ENCODE measurements at places on chromosomes 16 and 17.
A peak's percentile ranks its signal among the peaks of the same experiment; 100 is the strongest.

GRCh38 chr16:72934636-72935403 lies 113.1 kb downstream of the ZFHX3 start:
- no peak for DNase-seq

- no peak for DNase-seq
Observed at GRCh38 chr17:64502809-64503208, 3.3 kb downstream of the DDX5 start.

DNA sequence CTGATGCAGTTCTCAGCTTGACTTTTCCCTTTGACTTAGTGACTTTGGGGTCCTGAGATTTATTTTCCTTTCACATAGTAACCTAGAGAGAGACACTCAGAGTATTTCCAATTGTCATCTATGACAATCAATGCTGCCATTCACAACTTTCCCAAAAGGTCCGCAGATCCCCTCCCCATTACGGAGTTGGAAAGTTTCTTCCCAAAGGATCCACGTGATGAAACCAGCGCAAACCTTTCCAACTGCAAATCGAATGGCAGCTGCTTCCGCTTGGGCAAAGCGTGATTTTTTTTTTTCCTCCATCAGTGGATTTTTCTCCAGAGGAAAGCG lies 538 bp upstream of the FCSK start:
- DNase-seq = no peak

GRCh38 chr16:48106446-48106845 lies 49.3 kb downstream of the ABCC12 start:
- no peak for DNase-seq

- no peak for DNase-seq
Observed at GRCh38 chr16:85991856-85992255, 92.9 kb downstream of the IRF8 start.

DNA sequence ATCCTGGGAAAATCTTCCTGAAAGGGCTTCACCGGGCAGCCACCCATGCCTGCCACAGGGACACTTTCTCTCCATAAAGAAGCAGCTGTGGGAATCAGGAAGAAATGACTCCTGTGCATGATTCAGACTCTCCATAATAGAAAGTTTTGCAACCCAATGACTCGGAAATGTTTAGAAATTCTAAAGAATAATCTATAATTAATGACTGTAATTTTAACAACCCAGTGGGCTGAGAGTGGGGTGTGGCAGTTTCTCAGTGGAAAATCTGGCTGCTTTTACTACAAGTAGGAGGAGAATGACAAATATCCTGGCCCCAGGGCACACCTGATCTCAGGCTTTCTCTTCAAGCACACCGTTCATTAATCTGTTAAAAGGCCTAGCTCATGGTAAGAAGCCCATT lies 25.7 kb downstream of the IRF8 start:
- DNase-seq = peak; percentile 13

DNA sequence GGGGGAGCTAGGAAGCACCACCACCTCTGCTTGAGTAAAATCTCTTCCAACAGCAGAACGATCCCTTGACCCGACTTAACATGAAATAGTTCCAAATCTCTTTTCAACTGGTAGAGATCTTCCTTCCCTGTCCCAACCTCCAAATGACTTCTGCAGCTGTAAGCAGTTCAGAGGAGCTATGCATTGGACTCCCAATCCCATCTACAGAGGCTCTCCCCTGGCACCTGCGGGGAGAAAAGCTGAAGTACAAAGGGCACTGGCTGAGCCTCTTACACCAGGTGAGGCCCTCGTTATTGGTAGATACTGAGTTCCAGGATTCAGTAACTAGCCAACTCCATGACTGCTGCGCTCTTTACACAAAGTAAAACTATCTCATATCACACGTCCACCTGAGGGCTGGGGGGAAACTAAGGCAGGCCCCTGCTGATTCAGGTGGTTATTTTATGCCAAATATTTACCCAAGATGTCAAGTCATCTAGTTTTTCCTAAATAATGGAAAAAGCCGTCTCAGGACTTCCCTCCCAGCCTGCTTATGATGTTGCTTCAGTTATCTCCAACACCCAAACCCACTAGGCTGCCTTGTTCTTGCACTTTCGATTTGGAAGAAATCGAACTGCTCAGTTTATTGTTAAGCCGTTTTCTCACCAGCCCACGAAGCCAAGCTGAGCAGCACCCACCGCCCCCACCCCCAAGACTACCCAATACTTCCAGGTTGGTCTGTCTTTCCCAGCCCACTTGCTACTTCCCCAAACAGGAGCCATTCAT lies 3.2 kb downstream of the ACTG1 start:
- no peak for DNase-seq

- DNase-seq = no peak
Observed at GRCh38 chr17:58728798-58729197, 26.9 kb upstream of the PPM1E start.

- no peak for DNase-seq
Observed at GRCh38 chr16:86714166-86714565, 135.8 kb downstream of the FOXL1 start.

DNA sequence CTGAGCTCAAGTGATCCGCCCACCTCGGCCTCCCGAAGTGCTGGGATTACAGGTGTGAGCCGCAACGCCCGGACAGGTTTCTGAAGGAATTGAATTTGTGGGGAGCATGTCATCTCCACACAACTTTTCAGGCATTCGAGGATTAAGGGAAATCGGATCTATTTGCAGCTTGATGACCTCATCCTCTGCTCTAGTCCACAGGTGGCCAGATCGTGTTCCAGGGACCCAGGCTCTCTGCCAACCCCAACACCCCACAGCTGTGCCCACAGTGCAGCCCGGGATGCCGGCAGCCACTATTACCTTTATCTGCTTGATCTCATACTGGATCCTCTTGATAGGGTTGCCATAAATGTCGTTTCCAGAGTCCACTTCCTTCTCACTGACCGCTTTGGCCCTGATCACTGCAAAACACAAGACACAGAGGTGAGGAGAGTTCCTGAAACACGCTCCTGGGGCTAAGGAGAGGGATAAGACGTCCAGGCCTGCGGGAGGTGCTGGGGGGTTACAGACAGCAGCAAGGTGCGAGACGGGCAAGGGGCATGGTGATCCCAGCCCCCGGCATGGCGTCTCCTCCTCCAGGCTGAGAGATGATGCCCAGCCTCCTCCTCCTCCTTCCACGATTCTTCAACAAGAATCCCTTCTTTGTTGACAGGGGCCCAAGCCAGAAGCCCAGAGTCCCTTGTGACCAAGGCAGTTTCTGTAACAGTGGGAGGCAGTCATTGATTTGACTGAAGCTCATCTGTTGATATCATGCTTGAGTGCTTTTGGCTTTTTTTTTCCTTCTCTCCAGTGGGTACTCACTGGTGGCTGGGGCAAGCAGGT lies 29.3 kb downstream of the CEP295NL start:
- no peak for DNase-seq

DNA sequence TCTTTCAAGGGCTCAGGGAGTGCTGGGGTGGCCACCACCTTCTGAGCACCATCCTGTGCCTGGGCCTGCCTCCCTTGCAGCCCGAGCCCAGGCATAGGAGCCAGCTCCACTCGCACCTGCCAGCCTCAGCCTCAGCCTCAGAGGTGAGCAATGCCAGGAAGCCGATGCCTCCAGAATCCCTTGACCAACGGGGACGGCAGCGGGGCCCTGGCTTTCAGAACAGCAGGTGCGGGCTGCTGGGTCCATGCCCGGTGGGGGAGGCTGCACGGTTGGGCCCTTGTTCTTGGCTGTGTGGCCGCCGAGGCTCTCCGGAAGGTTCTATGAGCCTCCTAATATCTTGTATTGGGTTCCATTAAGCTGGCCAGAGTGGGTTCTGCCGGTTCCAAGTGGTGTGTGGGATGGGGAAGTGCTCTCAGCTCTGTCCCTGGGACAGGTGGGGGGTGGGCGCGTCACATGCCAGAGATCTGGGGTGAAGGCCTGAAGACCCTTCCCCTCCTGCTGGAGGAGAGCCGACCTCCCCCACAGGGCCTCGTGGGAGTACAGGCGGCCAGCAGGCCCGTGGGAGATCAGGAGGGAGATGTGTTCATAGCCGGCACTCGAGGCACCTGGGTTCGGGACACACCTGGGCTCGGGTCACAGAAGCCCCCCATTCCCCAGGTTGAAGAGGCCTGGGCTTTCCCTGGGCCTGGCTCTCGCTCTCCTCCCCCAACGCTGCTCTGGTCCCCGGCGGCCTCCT lies 27.0 kb downstream of the NPTX1 start:
- DNase-seq = no peak

DNA sequence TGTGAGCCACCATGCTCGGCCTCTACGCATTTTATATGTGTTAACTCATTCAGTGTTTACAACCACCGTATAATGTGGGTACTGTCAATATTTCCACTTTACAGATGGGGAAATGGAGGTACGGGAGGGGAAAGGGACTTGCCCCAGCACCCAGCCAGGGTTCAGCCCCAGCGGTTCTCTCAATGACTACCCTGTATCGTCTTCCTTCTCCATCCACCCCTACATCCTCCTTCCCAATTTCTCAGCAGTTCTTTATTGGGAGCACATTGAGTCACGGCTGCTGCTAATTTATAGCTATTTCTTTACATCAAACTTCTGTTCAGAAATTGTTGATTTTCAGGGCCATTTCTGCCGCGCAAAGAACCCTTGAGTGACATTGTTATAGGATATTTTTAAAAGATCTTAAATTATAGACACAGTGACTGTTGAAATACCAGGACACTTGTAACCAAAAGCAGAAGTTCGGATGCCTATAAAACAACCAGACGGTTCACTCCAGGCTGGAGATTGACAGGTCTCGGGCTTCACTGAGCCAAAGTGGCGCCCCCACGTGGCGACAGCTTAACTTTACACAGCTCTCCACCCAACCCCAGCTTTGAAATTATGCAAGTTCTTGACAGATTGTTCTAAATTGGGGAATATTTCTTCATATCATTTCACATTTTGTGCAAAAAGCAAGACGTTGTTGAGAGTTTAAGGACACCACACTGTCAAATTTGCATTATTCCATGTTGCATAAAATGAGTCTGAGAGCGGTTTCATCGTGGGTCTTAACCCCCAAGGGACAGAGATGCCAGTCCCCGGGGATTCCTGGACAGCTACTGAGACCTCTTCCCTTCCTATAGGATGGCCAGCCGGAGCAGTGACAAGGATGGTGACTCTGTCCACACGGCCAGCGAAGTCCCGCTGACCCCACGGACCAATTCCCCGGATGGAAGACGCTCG lies 11.8 kb downstream of the SYT17 start:
- DNase-seq = no peak

GRCh38 chr16:78004517-78004916 lies 17.8 kb upstream of the CLEC3A start:
- DNase-seq = no peak

- no peak for DNase-seq
Observed at GRCh38 chr17:64269687-64270649, 6.9 kb upstream of the TEX2 start.

DNA sequence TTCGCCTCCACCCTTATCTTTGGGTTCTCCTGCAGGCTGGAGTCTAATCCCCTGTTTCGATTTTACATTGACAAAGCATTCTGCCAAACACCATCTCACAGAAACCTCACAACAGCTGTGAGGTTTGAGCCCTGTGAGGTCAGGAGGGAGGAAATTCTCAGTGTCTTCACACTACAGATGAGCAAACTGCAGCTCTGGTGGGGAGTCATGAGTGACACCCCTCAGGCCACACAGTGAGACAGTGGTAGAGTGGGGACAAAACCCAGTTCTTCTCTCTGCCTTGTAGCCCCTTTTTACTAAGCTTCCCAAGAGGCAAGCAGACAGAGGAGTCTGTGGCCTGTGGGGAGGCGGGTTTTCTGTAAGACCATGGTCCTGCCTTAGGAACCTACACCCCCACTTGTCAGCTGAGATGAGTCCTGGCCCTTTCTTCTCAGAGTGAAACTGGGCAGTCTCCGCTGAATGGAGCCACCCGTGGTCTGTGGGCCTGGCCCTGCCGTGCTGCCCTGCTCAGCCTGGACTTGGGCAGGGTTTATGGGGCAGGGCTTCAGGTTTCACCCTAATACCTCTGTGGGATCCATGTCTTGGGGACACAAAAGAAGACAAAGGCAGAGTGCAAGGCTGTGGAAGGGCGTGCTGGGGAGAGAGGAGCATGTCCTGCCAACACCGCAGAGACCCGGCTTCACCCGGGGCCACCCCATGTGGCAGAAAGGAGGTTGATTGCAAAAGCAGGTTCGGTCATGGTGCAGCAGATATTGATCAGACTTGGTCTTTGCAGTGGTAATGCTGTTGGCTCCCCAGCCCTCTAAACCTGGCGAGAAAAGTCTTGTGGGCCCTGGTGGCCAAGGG lies 59.0 kb downstream of the ABR start:
- DNase-seq = no peak

DNA sequence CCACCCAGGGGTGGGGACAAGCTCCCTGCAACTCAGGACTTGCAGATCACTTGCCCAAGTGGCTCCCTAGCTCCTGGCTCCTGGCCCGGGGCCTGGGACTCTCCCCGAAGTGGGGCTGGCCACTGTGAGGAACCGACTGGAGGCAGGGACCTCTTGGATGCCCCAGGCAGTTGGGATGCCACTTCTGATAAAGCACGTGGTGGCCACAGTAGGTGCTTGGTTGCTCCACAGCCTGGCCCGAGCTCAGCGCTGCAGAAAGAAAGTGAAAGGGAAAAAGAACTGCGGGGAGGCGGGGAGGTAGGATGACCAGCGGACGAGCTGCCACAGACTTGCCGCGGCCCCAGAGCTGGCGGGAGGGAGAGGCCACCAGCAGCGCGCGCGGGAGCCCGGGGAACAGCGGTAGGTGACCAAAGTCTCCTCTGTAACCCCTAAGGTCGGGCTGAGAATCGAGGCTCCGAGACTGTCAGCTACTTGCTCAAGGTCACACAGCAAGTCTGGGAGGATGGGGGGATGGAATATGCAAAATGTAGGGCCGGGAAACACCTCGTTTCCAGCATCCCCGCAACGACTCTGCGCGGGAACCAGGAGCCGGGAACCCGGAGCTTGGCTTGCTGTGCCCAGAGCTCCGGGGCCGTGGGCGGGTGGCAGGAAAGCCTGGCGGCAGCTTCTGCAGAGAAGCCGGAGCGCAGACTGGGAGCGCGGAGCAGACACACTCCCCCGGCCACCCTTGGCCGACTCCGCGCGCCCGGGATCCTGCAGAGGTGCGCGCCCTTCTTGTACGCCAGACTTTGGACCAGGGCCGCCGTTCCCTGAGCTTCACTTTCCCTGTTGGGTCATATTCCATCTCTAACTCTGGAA lies 1.9 kb downstream of the CIITA start:
- DNase-seq = no peak

GRCh38 chr17:76582660-76583059 lies 3.0 kb downstream of the ST6GALNAC2 start:
- DNase-seq = no peak

- DNase-seq = no peak
Observed at GRCh38 chr17:45299361-45299760, 17.5 kb downstream of the MAP3K14 start.
